T-helper 17 cell (primary cell): ENCODE measurements at places on chromosomes 3 and 15. TPM values are rescaled to one million over a fixed set of nuclear protein-coding genes. Genes with fewer than 3 reads are reported as not detected.

Gene NMNAT3
- total RNA-seq: 1.7 TPM

Gene CFAP100
- not detected for total RNA-seq

Gene CNTN4
- not detected for total RNA-seq

Gene ABHD6
- 2.1 TPM for total RNA-seq

Gene NECTIN3
- 6.3 TPM for total RNA-seq
